ENCODE measurements at places on chromosomes 3 and 15. TPM values are rescaled to one million over a fixed set of nuclear protein-coding genes. Genes with fewer than 3 reads are reported as not detected.

MAP1A gene
- 29.7 TPM for polyA plus RNA-seq

- no peak for DNase-seq
Measured at GRCh38 chr3:13139471-13140065, 66.3 kb upstream of the IQSEC1 start.

- no peak for DNase-seq
Measured at GRCh38 chr3:181009225-181009624, 19.7 kb upstream of the DNAJC19 start.

GRCh38 chr15:75840659-75841058 is 2.6 kb upstream of the UBE2Q2 start:
- DNase-seq: no peak

Data from right cardiac atrium (tissue), 5 donors.